T-helper 17 cell (primary cell): ENCODE measurements at places on chromosomes 2 and 18. TPM values are rescaled to one million over a fixed set of nuclear protein-coding genes. Genes with fewer than 3 reads are reported as not detected.

- H3K4me3 ChIP-seq = no peak overlapping the region
- H3K4me1 ChIP-seq = no peaks in the 10 kb centered on the region
- no peaks in the 10 kb centered on the region for H3K36me3 ChIP-seq
These were observed 36.7 kb downstream of the FTCDNL1 start for GRCh38 chr2:199814101-199814816.

DNA sequence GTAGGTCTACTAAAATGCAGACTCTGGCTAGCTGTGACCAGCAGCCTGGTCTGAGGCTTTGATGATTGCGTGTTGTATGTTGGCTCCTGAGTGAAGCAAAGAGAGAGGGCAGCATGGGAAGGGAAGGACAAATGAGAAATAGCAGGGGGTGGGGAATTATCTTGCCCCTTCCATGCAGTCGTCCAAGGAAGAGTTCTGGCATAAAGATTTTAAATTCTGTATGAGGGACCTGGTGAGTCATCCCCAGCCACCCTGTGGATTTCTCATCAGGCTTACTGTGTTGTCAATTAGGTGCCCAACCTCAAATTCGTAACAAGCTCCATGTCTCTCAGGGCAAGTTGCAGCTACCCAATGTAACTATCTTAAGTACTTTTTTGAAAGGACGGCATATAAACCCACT lies 72.1 kb upstream of the NOSTRIN start:
- H3K27me3 ChIP-seq = no peaks in the 10 kb centered on the region
- H3K4me3 ChIP-seq = no peak overlapping the region
- DNase-seq = no peak
- H3K27ac ChIP-seq = no peak overlapping the region
- peaks cover 10% of the 10 kb centered on the region for H3K4me1 ChIP-seq

- no peak overlapping the region for H3K27ac ChIP-seq
- peaks cover 57% of the 10 kb centered on the region for H3K27me3 ChIP-seq
- no peak for DNase-seq
- no peaks in the 10 kb centered on the region for H3K36me3 ChIP-seq
These were observed 63.2 kb upstream of the TMEM17 start for GRCh38 chr2:62568983-62569837.

WDPCP gene
- total RNA-seq = 11.6 TPM

COL5A2 gene
- total RNA-seq = 0.18 TPM

DNA sequence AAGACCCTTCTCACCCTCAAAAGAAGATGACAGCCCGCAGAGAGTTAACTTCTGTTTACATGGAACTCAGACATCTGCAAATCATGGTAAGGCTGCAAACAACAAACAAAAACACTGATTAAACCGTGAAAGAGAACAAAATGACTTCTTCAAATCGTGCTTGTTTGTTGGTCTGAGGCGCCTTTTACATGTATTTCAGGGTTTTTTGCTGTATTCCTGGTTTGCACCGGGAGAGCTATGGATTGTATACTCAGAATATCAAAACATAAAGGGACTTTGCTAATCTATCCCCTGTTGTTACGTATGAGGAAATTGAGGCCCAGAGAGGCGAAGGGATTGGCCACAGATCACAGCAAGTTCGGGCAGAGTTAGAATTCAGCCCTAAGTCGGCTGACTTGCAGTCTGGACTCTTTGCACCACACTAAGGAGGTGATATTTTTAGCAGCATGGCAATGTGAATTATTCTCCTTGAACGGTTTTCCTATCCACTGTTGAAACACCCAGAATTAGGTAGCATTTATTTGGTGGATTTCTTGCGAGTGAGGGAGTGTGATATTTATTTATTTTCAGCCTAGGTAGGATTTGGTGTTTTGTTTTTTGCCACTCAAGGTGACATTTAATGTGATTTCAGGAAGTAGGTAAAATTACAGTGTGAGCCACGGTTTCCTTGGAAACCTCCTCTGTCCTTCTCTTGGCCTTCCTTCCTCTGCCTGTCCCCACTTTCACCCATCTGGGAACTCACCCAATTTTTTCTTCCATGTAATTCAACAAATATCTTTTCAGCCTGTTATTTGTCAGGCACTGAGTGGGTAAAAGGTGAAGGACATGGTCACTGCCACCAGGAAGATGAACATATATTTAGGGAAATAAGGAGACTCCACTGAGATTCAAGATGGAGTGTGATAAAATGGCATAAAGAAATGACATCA lies 980 bp upstream of the PDE6D start:
- no peaks in the 10 kb centered on the region for H3K27me3 ChIP-seq
- peaks cover 3% of the 10 kb centered on the region for H3K36me3 ChIP-seq
- H3K27ac ChIP-seq = peak overlapping the region; percentile 97
- peaks cover 56% of the 10 kb centered on the region for H3K4me1 ChIP-seq

CGREF1 gene
- total RNA-seq = not detected

- peaks cover 28% of the 10 kb centered on the region for H3K27me3 ChIP-seq
- no peak overlapping the region for H3K27ac ChIP-seq
- peaks cover 7% of the 10 kb centered on the region for H3K4me1 ChIP-seq
- DNase-seq = no peak
- no peak overlapping the region for H3K4me3 ChIP-seq
- H3K36me3 ChIP-seq = peaks cover 3% of the 10 kb centered on the region
These were observed 9.4 kb downstream of the DYSF start for GRCh38 chr2:71462641-71463341.

CLIP4 gene
- 41.6 TPM for total RNA-seq

SRD5A2 gene
- total RNA-seq = not detected

IL1RN gene
- total RNA-seq = 0.68 TPM

DNA sequence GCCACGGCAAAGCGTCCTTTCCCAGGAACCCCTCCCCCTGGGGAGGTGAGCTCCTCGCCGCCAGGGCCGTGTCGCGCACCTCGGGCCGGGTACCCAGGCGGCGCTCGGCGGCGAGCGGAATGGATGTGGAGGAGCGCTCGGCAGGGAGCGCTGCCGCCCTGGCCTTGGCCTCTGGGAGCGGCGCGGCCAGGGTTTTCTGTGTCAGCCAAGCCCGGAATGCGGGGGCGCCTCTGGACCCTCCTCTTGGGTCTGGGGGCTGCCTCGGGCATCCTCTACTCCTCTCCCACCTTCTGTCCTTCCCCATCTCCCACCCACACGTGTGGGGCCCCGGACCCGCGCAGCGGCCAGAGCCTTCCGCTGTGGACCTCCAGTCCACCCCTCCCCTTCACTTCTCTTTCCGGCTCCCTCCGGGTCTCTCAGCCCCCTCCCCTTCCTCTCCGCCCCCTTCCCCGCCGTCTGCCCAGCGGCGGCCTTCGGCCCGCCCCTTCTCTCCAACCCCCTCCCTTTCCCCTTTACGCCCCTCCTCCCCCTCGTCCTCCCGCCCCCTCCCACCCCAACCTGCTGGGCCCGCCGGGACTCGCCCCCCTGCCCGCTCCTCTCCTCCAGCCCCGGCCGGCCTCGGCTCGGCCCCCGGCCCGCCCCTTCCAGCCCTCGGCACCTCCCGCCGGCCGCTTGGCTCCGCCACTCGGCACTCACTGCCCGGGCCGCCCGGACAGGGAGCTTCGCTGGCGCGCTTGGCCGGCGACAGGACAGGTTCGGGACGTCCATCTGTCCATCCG lies at the start of gene MERTK:
TSS of gene MERTK (plus strand) at position 684 of the 779 bp plus-strand sequence. CDS start 129 bp downstream, outside the sequence.
- H3K4me3 ChIP-seq = peak within 1 kb of the TSS; percentile 86
- peaks cover 20% of the 10 kb centered on the region for H3K27me3 ChIP-seq
- peak; percentile 37 for DNase-seq
- H3K36me3 ChIP-seq = no peaks in the 10 kb centered on the region
- H3K27ac ChIP-seq = no peak within 1 kb of the TSS

- no peak for DNase-seq
- no peaks in the 10 kb centered on the region for H3K36me3 ChIP-seq
- no peaks in the 10 kb centered on the region for H3K27me3 ChIP-seq
These were observed 156.7 kb downstream of the QPCT start for GRCh38 chr2:37501113-37501512.

DNA sequence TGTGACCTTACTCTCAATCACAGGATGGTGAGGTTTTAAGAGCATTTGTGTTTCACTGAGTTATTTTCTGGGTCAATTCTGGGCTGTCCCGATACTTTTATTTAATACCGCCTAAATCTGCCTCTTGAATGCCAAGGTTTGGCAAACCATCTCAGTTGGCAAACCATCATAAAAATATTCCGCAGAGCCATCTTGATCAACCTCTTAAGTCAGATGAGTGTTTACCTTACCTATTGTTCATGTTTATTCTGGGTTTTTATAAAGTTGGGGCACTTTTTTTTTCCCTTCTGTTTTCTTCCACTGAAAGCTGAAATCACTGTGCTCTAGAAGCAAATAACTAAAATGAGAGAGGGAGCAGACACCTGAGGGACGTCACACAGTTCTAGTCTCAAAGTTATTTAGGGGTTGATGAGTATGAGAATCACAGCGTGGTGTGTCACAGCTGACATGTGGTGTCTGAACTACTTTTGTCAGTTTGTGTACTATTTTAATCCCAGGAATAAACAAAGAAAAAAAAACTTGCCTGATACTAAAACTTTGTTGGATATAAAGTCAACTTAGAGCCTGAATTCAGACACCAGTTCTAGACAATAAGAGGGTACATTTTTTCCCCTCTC lies 48.6 kb downstream of the ETAA1 start:
- no peak overlapping the region for H3K4me3 ChIP-seq
- no peaks in the 10 kb centered on the region for H3K4me1 ChIP-seq
- no peaks in the 10 kb centered on the region for H3K36me3 ChIP-seq
- DNase-seq = no peak

DNAJC5G gene
- not detected for total RNA-seq

AAK1 gene
- total RNA-seq = 243 TPM

- H3K36me3 ChIP-seq = no peaks in the 10 kb centered on the region
- no peak overlapping the region for H3K4me3 ChIP-seq
- no peaks in the 10 kb centered on the region for H3K4me1 ChIP-seq
- H3K27ac ChIP-seq = no peak overlapping the region
These were observed 27.2 kb upstream of the KCNF1 start for GRCh38 chr2:10884574-10884975.

DNA sequence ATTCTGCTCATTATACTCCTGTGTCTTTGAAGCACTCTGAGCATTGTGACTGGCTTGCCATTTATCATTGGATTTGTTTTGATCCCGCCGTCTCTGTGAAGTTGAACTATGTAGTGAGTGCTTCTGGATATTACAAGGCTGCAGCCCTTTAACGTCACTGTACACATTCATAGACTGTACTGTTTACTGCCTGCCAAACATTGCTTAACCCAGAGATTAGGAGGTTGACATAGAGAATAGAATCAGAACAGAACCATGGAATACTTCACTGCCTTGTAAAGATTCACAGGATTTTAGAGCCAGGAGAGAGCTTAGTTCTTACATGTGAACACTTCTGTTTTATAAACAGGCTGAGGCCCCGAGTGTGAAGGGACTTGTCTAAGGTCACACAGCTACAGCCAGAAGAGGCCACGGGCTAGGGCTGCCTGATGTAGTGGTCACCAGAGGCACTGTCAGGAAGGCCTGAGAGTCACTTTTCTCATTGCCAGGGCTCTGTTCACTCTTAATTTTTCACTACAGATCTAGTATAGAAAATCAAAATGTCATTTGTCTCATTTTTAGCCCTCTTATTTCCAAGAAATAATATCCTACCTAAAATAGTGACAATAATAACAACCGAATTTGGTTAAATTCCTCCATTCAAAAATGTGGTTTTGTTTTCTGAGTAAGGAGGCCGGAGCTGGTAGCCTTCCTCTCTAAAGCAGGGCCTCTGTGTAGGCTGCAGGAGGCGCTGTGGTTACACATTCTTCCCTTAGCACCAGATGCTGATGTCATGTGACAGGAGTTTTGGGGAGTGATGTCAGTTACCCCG lies 87.9 kb downstream of the UGGT1 start:
- H3K4me3 ChIP-seq = no peak overlapping the region
- H3K27me3 ChIP-seq = no peaks in the 10 kb centered on the region
- H3K27ac ChIP-seq = peak overlapping the region; percentile 41
- DNase-seq = peak; percentile 21
